Stimulated activated CD4-positive, alpha-beta T cell treated with anti-CD3 and anti-CD28 coated beads, Interleukin-4, amount 100 ng/mL, for 24 hours (primary cell): ENCODE measurements at places on chromosomes 2 and 18.

- no peak for DNase-seq
Observed at GRCh38 chr2:219676586-219676985, 49.2 kb downstream of the SLC4A3 start.

GRCh38 chr18:14097761-14098160 is 34.5 kb downstream of the ZNF519 start:
- DNase-seq, result no peak

DNA sequence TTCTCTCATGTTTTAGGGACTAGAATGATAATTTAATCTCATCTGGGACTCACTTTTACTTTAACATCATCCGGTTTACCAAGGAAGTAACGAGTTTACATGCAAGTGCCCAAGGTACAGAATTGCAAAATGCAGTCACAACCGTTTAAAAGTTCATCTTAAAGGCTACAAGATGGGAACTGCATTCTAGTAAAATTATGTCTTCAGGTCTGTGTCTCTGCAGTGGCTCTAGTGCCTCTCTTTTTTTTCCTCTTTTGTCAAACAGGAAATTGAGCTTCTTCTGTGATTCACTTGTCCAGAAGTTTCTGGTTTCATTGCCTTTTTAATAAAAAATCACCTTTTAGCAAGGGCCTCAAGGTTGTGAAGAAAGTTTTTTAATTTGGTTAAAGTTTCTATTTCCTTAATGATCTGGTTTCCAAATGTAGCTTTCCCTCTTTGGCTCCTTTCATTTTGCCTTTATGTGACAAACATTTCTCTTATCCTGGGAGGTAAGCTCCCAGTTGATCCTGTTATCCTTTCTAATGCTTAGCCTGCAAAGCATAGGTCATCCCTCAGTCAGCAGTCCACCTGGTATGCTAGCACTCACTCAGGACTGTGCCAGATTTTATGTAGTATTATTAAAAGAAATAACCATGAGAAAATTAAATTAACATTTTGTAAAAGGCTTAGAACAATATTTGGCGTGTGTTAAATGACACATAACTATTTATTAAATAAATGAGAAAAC is 2.4 kb downstream of the GLS start:
- no peak for DNase-seq

DNA sequence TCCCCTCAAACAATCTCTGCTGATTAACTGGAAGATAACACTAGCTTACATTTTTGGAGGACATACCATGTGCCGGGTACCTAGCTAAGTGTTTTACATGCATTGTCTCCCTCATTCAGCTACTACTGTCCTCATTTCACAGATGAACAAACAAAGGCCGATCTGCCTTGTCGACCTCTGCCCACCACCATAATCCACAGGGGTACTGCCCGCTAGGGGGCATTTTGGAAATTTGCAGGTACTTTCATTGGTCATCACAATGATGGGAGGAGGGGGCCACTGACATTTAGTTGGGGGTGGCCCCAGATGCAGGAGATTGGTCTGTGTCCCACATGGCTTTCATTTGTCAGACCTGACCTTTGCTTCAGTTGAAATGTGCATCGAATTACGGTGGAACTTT is 3.9 kb upstream of the TMEM163 start:
- no peak for DNase-seq

GRCh38 chr18:58758606-58759005 is 87.3 kb downstream of the MALT1 start:
- DNase-seq, result no peak

DNA sequence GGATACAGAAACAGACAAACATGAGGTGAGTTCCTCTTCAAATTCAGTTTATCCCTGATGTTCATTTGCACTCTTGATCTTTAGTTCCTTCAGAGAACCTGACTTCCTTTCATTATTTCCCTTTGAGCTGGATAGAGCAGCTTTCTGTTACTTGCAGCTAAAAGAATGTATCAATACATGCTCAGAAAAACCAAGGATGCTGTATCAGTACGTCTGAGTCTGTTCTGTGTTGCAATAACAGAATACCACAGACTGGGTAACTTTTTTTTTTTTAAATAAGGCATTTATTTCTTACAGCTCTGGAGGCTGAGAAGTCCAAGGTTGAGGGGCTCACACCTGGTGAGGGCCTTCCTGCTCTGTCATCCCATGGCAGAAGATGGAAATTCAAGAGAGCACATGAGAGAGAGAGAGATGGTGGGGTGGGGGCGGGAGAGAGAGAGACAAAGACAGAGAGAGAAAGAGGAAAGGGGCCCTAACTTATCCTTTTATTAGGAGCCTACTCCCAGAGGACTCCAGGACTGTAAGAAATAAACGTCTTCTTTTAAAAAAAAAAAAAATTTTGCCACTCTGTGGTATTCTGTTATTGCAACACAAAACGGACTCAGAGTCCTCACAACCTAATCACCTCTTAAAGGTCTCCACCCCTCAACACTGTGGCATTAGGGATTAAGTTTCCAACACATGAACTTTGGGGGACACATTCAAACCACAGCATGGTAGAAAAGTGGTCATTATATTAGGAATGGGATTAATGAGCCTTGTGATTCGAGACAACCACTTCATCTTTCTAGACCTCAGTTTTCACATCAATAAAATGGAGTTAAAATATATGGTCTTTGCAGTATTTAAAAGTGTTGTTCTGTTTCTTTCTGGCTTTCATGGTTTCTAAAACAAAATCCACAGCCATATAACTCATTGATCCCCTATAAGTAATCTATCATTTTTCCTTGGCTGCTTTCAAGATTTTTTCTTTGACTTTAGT is 18.4 kb upstream of the SELENOI start:
- DNase-seq, result no peak
